Activated CD4-positive, alpha-beta memory T cell treated with anti-CD3 and anti-CD28 coated beads, Interleukin-2, amount 10 ng/mL, durations not matched to agents 7 days and 5 days (primary cell): ENCODE measurements at places on chromosomes 4 and X.
A peak's percentile ranks its signal among the peaks of the same experiment; 100 is the strongest.

DNA sequence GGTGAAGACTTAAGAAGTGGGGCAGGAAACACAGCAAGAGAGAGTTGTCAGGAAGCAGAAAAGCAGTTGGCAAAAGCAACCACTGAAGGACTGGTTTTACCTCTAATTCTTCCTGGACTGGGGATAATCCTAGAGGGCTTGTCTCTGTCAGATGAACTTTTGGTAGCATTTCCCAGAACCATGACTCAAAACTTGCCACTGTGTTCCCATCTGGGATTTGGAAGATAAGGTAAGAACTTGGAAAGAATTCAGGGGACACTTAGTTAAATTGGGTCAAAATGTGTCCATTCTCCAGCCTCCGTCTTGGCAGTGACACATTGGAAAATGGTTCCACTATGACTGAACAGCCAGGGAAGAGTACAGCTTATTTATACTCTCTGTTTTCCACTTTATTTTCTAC lies 55.7 kb downstream of the CD38 start:
- no peak for DNase-seq

GRCh38 chrX:65596270-65597034 lies 61.9 kb upstream of the LAS1L start:
- DNase-seq = peak; percentile 69

DNA sequence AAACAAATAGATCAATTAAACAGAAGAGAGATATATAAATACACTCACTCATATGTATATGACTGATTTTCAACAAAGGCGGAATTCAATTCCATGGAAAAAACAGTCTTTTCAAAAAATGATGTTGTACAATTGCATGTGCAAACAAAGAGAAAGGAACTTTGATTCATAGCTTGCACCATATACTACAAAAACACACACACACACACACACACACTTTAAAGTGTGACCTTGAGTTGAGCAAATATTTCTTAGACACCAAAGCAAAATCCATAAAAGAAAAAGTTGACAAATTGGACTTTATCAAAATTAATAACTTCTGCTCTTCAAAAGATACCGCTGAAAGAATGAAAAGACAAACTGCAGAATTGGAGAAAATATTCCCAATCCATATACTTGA lies 168.8 kb downstream of the EVC2 start:
- no peak for DNase-seq

GRCh38 chrX:25012793-25013631 lies 2.8 kb downstream of the ARX start:
- DNase-seq = no peak

- peak; percentile 32 for DNase-seq
Observed at GRCh38 chr4:6925357-6925836, 15.8 kb downstream of the TBC1D14 start.

- DNase-seq = no peak
Observed at GRCh38 chrX:44621078-44621477, 78.4 kb upstream of the FUNDC1 start.

DNA sequence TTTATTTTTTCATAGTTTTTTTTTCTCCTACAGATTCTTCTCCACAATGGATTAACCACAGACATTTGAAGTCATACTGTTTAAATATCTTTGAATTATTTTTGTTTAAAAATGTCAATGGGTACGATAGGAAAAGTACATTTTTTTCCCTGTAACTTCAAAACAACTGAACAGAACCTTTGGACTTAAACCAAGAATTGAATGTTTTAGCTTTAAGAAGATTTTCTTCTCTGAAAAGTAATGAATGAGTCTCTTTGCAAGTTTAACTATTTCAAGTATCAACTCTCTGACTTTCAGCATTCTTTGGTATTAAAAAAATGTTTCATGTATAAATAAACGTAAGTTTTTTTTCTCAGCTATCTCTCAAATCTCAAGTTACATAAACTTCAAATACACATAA lies 364.3 kb downstream of the FBXO8 start:
- no peak for DNase-seq

DNA sequence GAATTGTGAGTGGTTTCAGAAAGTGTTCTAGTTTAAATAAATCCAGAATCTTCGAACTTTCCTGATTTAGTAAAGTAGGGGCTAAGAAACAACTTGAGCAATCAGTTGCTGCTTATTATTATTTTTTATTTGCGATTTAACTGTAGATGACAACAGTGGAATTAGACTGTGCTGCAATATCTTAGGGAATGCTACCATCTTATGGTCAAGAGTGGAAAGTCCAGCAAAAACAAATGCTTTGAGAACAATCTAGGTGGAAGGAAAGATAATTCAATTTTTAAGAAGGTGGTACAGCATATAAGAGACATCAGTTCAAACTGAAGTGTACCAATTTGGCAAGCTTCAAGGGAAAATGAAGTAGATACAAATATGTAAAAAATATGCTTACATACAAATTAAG lies 73.3 kb downstream of the CYLC1 start:
- DNase-seq = no peak

DNA sequence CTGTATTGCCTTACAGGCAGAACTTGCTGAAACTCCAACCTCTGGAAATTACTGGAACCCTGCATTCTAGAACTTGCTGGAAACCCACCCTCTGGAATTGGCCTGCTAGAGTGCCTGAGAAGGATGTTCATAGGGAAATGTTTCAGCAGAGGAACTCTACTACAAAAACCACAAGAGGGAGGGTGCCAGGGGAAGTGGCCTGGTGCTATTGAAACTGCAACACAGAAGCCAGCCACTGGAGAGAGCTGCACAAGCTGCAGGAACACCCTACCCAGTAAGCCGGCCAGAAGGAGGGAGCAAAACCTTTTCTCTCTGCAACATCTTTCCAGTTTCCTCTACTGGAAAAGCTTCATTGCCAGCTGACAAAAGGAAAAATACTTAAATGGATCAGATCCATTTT lies 2.5 kb upstream of the BRWD3 start:
- peak; percentile 38 for DNase-seq

- no peak for DNase-seq
Observed at GRCh38 chr4:46450556-46450955, 60.6 kb upstream of the GABRA2 start.

GRCh38 chrX:53316111-53316859 lies 34.9 kb upstream of the IQSEC2 start:
- no peak for DNase-seq

DNA sequence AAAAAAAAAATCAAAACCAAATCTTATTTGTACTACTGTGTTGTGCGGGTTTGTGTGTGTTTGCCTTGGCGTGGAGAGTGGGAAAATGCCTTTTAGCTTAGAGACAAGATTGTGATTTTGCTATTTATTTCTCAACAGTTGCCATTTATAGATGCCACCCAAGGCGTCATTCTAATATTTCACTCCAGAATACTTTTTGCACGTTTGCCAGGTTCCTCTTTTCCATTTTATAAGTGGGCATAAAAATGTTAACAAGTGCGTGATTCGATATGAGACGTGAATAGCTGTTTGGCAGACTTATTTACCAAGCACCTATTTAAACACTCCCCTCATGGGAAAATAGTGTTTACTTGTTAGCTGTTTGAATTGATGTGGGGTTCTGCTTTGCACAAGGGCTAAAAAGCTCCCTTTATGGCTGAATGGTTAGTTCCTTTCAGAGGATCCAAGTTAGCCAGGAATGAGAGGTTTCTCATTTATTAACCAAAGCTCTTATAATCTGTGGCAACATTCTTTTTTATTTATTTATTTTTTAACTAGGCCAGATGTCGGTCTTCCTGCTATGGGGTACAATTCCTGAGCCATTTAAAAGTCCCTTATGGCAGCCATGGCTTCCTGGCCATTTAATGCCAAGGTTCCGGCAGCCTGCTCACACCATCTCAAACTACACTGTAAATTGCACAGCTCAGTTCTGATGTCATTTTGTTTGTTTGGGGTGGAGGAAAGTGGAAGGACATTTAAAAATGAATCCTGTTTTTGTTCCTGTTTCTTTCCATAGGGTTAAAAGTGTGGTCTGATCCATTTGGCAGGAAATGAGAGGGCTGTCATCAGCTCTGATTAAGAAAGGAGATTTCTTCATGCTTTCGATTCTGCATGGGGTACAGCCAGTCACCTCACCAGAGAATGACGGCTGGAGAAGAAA lies 14.6 kb downstream of the SMIM20 start:
- no peak for DNase-seq

DNA sequence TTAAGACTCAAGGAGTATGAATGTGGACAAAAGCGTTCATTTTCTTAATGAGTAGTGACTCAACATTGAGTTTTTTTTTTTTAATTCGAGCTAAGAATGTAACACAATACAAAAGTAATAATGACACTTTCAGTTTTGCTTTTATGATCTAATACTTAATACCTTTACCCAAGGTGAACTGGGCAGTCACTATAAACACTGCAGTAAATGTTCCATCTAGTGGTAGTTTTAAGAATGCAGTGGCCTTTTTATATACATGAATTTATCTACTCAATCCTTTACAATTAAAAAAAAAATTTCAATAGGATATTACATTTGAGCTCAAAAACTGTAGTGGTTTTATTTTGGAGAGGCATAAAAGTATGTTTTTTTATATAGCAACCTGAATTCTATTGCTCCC lies 33.9 kb downstream of the PDK3 start:
- no peak for DNase-seq

- DNase-seq = no peak
Observed at GRCh38 chr4:27276307-27277073, 415.8 kb downstream of the STIM2 start.

- no peak for DNase-seq
Observed at GRCh38 chr4:105225500-105225899, 78.8 kb downstream of the TET2 start.

- DNase-seq = no peak
Observed at GRCh38 chr4:95386410-95386809, 162.4 kb downstream of the UNC5C start.

DNA sequence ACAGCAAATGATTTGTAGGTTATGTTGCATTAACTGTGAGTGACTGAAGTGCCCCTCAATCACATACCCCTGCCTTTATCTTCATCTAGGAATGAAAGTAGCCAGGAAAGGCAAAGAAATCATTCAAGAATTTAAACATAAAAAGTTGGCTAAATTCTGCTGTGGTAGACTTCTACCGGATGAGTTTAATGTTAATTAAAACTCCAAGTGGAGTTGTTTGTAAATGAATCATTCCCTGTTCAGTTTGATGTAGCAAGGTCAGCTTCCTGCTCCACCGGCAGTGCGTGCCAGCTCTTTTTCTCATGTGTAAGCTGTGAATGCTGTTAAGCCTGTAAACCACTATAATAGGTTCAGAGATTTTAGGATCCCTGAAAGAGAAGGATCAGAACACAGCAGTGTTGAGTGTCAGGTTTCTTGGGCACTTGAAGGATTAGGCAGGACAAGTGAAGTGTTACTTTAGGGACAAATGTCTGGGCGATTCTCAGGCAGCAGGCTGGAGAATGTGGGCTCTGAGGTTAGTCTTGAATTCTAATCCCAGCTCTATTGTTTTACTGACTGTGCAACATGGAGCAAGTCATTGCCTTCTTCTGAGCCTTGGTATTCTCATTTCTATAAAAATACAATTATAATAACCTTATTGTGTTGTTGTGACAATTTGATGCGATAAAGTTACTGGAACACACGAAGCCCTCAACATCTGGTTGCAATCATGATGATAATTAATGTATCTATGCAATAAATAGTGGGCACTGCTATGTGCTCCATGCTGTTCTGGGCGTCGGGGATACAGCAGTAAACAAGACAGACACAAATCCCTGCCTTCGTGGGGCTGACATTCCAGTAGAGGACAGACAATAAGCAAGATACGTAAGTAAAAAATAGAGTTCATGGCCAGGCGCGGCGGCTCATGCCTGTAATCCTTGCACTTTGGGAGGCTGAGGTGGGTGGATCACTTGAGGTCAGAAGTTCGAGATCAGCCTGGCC lies 112.0 kb downstream of the SHROOM3 start:
- no peak for DNase-seq

DNA sequence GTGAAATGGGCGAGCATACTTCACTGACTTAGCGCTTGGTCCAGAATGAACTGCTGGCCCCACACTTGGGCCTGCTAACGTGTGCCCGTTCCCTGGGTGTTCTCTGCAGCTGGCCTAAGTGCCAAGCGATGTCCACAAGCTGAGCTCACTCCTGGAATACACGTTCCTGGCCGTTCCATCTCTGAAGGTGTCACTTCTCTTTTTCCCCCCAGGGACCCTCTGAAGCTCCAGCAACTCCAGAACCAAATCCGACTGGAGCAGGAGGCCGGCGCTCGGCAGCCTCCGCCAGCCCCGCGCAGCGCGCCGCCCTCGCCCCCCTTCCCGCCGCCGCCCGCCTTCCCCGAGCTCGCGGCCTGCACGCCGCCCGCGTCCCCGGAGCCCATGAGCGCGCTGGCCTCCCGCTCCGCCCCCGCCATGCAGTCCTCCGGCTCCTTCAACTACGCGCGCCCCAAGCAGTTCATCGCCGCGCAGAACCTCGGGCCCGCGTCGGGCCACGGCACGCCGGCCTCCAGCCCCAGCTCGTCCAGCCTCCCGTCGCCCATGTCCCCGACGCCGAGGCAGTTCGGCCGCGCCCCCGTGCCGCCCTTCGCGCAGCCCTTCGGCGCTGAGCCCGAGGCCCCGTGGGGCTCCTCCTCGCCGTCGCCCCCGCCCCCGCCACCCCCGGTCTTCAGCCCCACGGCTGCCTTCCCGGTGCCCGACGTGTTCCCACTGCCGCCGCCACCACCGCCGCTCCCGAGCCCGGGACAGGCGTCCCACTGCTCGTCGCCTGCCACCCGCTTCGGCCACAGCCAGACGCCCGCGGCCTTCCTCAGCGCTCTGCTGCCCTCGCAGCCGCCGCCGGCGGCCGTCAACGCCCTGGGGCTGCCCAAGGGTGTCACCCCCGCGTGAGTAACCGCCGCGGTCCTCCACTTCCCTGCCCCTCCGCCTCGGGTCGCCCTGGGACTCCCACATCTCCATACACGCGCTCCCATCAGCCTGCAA lies 132.3 kb downstream of the CBR4 start:
- DNase-seq = no peak

GRCh38 chr4:97003715-97004114 lies 1139.6 kb downstream of the STPG2 start:
- DNase-seq = no peak

- no peak for DNase-seq
Observed at GRCh38 chrX:49251325-49251724, 13.2 kb downstream of the FOXP3 start.

DNA sequence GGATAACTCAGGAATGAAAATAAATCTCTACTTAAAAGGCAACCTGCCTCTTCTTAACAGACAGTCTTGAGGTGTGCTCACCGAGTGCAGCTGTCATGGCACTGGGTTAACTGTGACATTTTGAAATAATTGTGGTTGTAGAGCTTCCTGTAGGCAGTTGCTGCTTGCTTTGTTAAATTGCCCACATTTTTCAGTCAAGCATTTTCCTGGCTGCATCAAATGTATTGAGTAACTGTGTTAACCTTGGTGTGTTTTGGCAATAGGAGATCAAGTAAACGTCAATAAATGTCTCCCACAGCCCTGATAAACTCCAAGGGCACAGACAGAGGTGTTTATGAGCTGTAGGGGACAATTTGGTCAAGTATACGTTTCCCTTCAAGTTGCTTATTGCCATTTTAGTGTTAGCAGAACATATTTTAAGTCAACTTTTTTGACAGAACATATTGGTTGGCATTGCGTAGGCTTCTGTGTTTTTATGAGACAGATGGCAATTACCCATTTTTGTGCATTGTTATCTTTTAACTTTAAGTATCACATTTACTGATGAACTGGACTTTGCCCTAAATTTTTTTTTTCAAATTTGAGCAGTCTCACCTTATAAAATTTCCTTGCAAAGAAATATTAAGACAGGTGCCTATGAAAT lies 527.4 kb downstream of the C4orf33 start:
- no peak for DNase-seq

GRCh38 chr4:14096396-14096965 lies 469.0 kb upstream of the BOD1L1 start:
- DNase-seq = no peak
